NCI-H446 (cell line): ENCODE measurements at places on chromosomes 4 and X.

- DNase-seq: no peak
Measured at GRCh38 chr4:177384856-177385397, 57.3 kb downstream of the AGA start.

DNA sequence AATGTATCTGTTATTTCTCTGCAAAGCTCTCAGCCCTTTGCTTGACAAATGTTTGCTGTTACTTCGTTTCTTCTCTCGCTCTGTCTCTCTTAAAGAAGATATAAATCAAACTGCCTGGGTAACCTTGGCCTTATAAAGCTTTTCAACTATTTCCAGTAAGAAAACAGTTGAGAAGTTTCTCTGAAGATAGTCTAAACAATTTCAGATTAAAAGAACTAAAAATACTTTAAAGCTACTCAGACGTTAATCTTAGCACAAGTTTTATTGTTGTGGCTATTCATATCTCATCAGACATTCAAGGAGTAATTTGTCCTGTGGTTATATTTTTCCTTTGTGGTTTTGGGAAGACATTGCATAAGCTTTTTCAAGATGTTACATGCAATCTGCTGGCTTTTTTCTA, 22.6 kb downstream of the HOPX start:
- DNase-seq: no peak

GRCh38 chr4:32030406-32030805, 1310.2 kb downstream of the PCDH7 start:
- no peak for DNase-seq

DNA sequence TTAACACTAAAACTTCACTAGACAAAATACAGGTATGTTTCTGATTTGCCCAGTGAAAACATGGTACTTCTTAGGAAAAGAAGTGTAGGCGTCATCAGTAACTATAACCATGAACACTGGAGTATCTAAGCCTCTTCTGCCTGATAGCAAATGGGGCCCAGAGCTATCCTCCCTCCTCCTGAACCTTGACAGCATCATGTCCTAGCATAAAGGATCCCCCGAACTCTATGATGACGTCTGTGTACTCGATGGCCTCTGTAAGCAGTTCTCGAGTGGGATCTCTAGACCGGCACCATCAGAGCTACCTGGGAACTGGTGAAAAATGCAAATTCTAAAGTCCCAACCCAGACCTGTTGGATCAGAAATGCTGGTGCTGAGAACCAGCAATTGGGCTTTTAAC, 36.3 kb upstream of the MTNR1A start:
- no peak for DNase-seq

GRCh38 chr4:159401226-159401712, 298.4 kb downstream of the RAPGEF2 start:
- DNase-seq: no peak

- no peak for DNase-seq
Measured at GRCh38 chrX:81378560-81378959, 176.7 kb downstream of the SH3BGRL start.

DNA sequence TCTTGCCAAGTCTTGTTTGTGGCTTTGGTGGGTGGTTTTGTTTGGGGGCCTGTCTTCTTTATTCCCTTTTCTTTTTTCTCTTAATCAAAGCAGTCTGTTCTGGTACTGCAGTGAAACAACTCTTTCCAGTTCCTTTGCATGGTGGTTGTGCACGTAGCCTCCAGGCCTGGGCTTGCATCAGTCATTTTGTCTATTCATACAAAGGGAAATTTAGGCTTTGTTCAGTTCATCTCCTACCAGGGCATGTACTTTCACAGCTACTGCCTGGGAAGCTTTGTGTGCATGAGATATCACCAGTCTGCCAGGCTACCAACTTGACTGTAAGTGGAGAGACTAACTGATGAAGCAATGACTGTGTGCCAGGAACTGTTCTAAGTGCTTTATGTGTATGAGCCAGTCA, 8.5 kb downstream of the TRIM2 start:
- no peak for DNase-seq

DNA sequence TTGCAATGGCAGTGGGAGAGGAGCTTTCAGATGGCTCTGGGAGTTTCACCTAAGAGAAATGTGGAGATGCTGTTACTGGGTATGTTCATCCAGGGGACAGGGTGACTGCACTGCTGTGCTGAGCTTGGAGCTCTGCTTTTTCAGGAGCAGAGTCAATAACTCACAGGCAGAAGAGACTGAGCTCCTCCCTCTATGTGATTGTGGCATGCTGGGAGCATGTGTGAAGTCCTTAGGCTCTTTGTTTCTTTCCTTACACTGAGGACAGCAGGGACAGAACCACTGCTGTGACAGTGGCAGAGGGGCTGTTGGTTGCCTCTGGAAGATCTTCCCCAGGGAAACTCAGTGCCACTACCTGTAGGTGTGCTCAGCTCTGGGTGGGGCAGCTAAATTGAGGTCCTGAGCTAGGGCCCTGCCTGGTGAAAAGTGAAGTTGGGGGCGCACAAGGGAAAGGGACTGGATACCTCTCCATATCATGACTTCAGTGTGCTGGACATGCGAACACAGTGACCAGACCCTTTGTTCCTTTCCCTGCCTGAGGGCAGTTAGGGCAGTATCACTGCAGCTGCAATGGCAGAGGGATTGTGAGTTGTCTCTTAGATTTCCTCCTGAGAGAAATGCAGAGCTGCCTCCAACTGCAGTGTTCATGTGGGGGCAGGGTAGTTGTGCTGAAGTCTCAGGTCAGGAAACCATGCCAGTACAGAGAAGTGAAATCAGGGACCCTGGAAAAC, 156.7 kb downstream of the TENT5D start:
- DNase-seq: no peak

DNA sequence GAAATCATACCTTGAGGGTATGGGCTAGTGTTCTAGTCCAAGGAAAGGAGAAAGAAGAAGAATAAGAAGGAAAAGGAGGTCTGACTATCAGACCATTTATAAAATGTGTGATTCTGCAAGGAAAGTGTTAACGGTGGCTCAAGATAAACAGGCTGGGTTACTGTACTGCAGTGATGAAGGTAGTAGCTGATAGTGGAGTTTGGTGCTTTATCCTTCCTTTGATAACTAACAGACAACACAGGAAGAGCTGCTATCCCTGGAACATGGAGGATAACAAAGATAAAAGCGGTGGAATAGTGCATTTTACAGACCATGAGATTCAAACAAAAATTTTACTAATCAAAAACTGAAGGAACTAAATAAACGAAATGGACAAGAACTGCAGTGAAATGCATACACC, 2.6 kb downstream of the UNC5C start:
- no peak for DNase-seq

GRCh38 chrX:25433307-25433706, 417.5 kb upstream of the ARX start:
- DNase-seq: no peak

GRCh38 chr4:118947095-118947494, 58.4 kb downstream of the SYNPO2 start:
- no peak for DNase-seq

DNA sequence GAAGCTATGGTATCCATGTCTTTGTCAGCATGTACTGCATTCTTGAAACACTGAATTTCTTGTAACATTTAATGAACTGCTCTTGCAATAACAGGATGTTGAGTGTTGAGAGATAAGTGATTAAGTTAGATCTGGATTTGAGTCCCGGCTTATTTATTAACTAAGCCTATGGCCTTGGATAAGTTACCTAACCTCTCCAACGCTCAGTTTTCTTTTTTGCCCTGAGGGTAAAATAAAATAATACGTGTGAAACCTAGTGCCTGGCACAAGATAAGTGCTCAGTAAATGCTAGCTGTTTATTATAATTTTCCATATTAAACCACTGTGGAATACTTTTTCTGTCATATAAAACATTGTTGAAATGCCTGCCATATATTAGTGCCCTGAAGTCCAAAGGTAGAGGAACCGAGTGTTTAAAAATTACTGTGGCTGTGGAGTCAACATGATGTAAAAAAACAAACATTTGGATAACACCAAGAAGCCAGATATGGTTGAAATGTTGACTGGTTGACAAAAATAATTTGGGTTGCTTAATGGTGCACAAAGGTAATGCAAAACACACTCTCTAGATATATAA, 58.6 kb upstream of the ALB start:
- no peak for DNase-seq

DNA sequence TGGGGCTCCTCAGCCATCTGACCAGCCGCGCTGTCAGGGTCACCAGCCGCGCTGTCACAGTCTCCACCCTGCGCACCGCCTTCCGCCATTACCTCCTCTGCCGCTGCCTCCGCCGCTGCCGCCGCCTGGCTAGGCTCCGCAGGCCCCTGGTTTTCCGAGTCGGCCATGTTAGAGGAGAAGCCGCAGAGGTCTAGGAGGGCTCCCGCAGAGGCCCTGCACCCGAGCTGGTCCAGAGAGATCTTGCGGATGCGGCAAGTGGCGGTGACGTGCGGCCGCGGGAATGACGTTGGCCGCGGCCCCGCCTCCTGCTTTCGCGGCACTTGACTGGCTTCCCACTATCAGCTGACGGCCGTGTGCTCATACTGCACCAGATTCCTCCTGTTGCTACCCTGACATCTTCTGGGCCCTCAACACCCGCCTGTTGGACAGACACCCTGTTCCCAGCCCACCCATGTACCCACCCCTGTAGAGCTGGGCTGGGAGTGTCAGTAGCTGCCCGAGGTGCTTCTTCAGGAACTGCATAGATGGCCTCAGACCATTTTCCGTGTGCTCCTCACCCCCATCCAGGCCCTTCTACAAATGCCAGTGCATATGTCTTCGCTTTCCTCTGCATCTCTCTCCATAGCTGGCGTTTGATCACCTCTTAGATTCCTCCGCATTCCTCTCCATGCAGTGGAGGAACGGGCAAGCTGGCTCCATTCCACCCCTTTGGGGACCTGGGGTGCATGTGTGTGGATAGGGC, at the start of gene NAP1L5:
Gene NAP1L5, minus strand, starts transcription at position 242 of the 742 bp plus-strand sequence. Its CDS starts 75 bp downstream, at position 167.
- DNase-seq: no peak

DNA sequence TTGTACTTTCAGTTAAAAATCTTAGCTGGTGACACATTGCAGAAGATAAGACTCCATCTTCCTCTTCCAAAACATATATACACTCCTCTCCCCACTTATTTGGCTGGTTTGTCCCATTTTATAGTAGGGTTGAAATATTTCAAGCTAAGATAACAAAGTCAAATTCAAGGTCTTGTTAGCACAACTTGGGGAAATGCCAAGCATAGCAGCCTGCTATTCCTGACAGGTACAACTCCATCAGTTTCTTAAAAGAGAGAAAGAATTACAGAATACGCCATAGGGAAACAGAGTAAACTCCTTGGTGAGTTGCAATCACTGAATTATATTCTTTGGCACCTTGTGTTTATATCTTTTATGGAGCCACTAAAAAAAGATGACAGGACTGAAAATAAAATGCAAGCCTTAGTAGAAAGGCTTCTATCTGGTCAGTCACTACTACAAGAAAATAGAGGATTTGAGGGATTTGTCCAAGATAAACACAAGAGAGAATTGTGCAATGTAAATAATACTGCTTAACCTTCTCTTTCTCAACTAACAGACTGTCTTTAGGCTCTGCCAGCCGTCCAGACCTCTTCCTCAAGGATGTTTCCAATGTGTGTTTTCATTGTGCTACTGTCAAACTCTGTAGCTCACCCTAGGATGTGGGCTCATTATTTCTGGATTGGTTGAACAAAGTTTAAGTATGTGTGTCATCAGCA, 170.3 kb downstream of the VEGFC start:
- DNase-seq: no peak

- DNase-seq: no peak
Measured at GRCh38 chrX:40091691-40092421, 5.9 kb downstream of the BCOR start.

DNA sequence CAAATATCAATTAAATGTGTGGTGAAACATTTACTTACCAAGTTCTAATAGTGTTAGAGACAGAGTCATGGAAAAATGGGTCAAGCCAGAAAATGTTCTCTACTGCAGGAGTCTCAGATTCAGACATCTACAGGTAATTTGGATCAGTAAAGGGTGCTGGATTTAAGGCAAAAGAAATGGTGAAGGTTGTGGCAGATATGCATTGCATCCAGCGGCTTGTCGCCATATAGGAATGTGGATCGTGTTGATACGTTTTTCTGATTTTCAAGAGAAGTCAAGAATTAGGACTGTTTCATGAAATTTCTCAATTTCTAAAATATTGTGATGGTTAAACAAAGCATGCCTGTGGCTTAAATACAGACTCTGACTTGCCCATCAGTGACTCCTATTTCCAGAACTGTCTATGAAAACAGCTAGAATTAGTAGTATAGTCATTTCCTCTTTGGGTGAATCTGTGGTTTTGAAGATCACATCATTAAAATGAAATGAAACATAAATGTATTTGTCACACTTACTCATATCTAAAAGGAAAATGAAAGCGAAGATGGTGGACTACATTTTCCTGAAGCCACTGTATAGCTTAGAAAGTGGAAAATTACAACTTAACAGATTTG, 110.1 kb upstream of the VEGFC start:
- no peak for DNase-seq

GRCh38 chr4:11929080-11929479, 500.4 kb upstream of the HS3ST1 start:
- DNase-seq: no peak

GRCh38 chrX:144722307-144722706, 525.0 kb upstream of the SPANXN1 start:
- no peak for DNase-seq

GRCh38 chrX:69014200-69014599, 151.1 kb downstream of the PJA1 start:
- DNase-seq: no peak

DNA sequence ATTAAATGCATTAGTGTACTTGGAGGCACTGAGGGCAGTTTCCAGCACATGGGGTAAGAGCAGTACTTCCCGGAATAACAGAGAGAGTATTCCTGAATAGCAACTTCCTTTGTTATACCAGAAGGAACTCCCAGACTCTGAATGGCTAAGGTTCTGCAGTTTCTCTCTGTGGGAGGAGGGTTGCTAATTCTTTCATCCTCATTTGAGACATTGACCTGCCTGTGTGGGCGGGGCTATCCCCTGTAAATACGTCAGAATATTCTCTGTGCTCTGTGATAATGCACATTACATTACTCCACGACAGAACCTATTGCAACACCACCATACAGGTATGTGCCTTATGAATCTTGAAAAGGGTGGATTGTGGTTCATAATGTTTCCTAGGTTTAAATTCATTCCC, 52.7 kb downstream of the SPINK2 start:
- no peak for DNase-seq

DNA sequence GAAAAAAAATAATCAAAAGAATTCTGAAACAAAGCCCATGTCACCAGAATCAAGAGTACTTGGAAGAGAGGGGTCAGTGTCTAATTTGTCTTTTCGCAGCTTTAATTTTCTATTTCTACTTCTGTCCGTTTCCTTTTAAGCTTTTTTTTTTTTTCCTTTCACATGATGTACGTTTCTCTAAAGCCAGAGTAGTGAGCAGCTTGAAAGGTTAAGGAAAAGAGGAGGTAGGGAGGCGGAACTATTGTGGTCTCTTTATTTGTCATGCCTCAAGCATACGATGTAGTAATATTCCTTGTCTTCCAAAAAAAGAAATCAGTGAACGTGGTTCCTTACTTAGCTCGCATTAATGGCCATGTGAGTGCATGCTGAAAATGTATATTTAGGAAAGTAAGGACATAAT, 311.5 kb downstream of the TENM3 start:
- DNase-seq: no peak
